PC-9 (cell line): ENCODE measurements at places on chromosomes 5 and 9. TPM values are rescaled to one million over a fixed set of nuclear protein-coding genes. Genes with fewer than 3 reads are reported as not detected.

DNA sequence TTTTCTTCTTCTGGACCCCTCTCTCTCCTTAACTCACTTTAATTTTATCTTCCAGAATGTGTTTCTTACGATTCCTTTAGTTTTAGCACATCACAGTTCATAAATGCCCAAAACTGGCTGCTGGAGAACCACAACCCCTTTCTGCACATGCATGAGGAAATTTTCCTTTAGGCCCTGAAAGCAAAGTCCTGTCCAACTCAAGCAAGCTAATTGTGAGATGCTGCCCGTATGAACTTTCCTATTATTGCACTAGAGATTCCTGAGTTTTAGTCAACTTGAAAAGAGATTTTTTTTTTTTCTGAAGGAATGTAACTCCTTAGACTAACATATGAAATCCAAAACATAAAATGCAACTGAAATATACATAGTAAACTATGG, 52.1 kb upstream of the DAB2 start:
- DNase-seq, result no peak
- no peak overlapping the region for H3K27ac ChIP-seq
- H3K36me3 ChIP-seq, result no peaks in the 10 kb centered on the region
- H3K27me3 ChIP-seq, result no peaks in the 10 kb centered on the region
- no peaks in the 10 kb centered on the region for H3K4me1 ChIP-seq
- H3K4me3 ChIP-seq, result no peak overlapping the region

DNA sequence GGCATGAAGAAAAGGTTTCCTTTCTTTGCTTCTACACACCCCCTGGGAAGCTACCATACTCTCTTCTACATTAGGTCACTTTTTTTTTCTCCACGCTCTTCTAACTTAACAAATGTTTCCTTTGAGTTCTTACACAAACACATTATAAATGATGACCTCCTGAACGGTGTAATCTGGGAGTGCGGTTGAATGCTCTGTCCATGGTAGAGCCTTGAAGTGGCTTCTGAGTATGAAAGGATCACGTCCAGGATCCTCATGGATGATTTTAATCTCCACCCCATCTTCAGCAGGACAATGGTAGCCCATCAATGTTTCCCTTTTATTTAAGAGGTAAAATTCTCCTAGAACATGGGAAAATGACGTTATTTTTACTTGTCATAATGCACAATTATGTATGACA, 587.3 kb downstream of the SEMA5A start:
- no peaks in the 10 kb centered on the region for H3K4me1 ChIP-seq
- no peaks in the 10 kb centered on the region for H3K36me3 ChIP-seq
- H3K4me3 ChIP-seq, result no peak overlapping the region
- no peak overlapping the region for H3K27ac ChIP-seq
- no peaks in the 10 kb centered on the region for H3K27me3 ChIP-seq

- no peak overlapping the region for H3K27ac ChIP-seq
- no peak overlapping the region for H3K4me3 ChIP-seq
Measured at GRCh38 chr9:99069546-99069945, 35.4 kb upstream of the TGFBR1 start.

DNA sequence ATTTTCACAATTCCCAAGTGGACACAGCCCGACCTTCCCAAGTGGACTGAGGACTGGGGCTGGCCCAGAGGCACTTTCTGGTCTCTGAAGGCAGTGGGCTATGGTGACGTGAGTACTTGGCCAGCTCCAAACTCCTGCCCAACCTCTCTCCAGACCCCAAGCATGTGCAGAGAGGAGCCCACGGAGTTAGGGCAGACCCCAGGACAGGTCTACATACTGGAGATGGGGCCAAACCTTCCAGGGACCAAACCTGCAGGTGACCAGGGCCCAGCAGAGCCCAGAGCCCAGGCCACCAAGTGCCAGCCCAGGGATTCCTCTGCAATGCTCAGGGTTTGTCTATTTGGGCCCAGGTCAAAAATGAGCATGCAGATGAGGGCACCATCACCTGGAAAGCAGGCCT, 15.3 kb downstream of the BRD3 start:
- peaks cover 18% of the 10 kb centered on the region for H3K4me1 ChIP-seq
- H3K27me3 ChIP-seq, result no peaks in the 10 kb centered on the region
- no peak overlapping the region for H3K27ac ChIP-seq
- no peak overlapping the region for H3K4me3 ChIP-seq
- H3K36me3 ChIP-seq, result no peaks in the 10 kb centered on the region

GRCh38 chr9:93437996-93438395, 13.5 kb upstream of the FAM120A start:
- H3K27ac ChIP-seq, result no peak overlapping the region
- H3K4me3 ChIP-seq, result no peak overlapping the region
- peaks cover 1% of the 10 kb centered on the region; the same call in 1 of the 2 replicates for H3K4me1 ChIP-seq
- no peaks in the 10 kb centered on the region for H3K36me3 ChIP-seq
- H3K27me3 ChIP-seq, result no peaks in the 10 kb centered on the region
- DNase-seq, result no peak

DNA sequence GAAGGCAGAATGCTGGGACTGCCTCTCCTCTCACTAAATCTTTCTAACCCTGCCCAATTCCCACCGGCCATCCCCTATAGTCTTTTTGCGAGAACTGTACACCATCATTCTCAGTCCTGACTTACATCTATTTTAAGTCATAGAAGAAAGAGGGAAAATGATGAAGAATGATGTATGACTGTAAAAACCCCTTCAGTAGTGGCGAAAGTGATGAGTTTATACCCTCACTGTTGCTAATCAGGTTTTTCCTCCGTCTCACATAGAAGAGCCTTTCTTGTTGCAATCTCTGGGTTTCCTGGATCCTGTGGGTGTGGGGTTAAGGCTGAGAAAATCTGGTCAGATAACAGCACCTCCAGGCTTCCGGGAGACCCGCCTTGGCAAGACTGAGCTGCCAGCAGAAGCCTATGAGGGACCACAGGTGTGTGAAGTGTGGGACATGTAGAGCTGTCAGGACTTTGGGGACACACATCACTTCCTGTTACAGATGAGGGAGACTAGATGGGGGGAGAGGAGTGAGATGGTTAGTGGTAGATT, 147.1 kb upstream of the SLC12A2 start:
- no peaks in the 10 kb centered on the region for H3K27me3 ChIP-seq
- DNase-seq, result peak; percentile 33
- no peak overlapping the region for H3K4me3 ChIP-seq
- no peaks in the 10 kb centered on the region for H3K36me3 ChIP-seq
- peak overlapping the region; percentile 73 for H3K27ac ChIP-seq
- H3K4me1 ChIP-seq, result peaks cover 40% of the 10 kb centered on the region

GRCh38 chr9:92707530-92707929, 37.6 kb upstream of the IPPK start:
- peaks cover 3% of the 10 kb centered on the region; the same call in 1 of the 2 replicates for H3K36me3 ChIP-seq
- H3K27me3 ChIP-seq, result no peaks in the 10 kb centered on the region
- 0 out of 2 replicates have a peak, but pooled peaks cover 5% of the 10 kb centered on the region for H3K4me1 ChIP-seq
- H3K4me3 ChIP-seq, result no peak overlapping the region
- no peak for DNase-seq
- peak overlapping the region; percentile 53; the same call in 1 of the 2 replicates for H3K27ac ChIP-seq

GRCh38 chr5:73426034-73426433, 22.5 kb downstream of the FOXD1 start:
- no peak overlapping the region for H3K27ac ChIP-seq
- H3K4me3 ChIP-seq, result no peak overlapping the region
- DNase-seq, result no peak
- no peaks in the 10 kb centered on the region for H3K36me3 ChIP-seq
- H3K27me3 ChIP-seq, result no peaks in the 10 kb centered on the region

Gene C5orf52
- not detected in 2 replicates for total RNA-seq

Gene GCNT4
- 1.1 and 1.4 TPM in 2 replicates for total RNA-seq

Gene CENPK
- total RNA-seq, result 34.6 and 45.6 TPM in 2 replicates

Gene TEK
- total RNA-seq, result not detected in 2 replicates
